Fibroblast of skin of scalp (primary cell): ENCODE measurements at places on chromosomes 16 and 17.

- no peak for DNase-seq
Measured at GRCh38 chr16:67804853-67805542, 1.4 kb downstream of the RANBP10 start.

- peak; percentile 55 for DNase-seq
Measured at GRCh38 chr16:73000020-73000906, 47.7 kb downstream of the ZFHX3 start.

DNA sequence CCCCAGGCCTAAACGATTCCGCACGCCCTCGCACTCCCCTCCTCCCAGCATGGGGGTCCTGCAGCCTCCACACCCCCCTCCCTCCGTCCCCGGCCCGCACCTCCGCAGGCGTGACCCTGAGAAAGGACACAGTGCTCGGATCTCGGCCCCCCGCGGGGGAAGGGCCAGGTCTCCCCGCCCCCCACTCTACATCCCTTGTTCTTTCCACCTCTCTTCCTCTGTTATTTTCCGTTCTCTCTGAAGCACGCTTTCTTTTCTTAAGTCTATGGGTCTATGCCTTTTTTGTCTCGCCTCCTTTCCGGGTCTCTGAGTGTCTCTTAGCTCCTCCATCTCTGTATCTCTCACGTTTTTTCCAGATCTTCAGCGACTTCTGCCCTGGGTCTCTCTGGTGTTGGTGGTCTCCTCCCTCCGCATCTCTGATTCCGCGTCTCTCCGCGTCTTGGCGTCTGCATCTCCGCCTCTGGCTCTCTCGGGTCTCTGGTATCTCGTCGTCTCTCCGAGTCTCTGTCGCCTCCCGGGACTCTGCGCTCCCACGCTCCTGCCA, 2.1 kb upstream of the HES7 start:
- no peak for DNase-seq

DNA sequence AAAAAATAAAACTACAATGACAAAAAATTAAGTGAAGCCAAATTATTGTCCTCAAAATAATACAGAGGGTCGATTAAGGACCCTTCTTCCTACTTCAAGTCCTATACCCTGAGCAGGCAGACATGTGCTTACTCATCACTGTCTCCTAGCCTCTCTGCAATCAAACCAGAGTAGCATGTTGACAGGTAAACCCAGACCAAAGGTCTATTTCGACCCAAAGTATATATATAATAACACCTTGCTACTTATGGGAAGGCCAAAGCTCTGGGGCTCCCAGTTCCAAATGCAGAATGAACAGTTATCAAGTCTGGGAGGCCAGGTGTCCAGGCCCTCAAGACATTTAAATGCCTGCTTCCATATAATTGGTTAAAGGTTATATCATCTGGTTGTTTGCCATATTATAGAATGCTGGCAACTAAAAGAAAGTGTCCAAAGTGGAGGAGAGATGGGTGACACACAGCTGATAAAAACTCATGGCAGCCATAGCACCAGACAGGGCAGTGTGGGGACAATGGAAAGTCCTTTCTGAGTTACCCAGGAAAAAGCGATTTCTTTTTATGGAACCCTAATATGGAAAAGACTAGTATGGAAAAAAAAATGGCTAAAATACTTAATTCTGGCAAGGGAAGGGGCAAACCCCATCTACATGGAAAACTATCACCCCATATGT, 53.6 kb downstream of the N4BP1 start:
- DNase-seq, result no peak

DNA sequence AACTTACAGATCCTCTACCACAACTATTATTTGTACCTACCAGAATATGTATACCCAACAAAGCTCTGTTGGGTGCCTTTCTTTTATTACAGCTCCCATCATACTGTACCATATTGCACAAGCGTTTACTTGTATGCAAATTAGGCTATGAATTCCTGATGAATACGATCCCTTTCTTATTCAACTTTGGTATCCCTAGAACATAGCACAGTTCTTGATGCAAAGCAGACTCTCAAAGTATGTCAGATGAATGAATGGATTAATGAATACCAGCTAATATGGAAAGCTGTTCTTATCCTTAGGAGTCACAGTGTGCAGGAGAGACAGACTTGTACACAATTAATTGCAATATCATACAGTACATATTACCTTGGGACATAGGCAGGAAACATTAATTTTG, 79.7 kb upstream of the NACA2 start:
- no peak for DNase-seq
